ENCODE measurements at places on chromosomes 3 and 15. TPM values are rescaled to one million over a fixed set of nuclear protein-coding genes. Genes with fewer than 3 reads are reported as not detected.

SCG5 gene
- polyA plus RNA-seq, result not detected

TMC3 gene
- polyA plus RNA-seq, result 0.04 TPM

NOX5 gene
- not detected for polyA plus RNA-seq

C2CD4A gene
- not detected for polyA plus RNA-seq

ANXA2 gene
- polyA plus RNA-seq, result 462 TPM

PDZRN3 gene
- not detected for polyA plus RNA-seq

FOXL2 gene
- not detected for polyA plus RNA-seq

TRAT1 gene
- 4.3 TPM for polyA plus RNA-seq

INKA1 gene
- 35.5 TPM for polyA plus RNA-seq

CD80 gene
- 9.3 TPM for polyA plus RNA-seq
